ENCODE measurements at places on chromosomes 2 and 18. TPM values are rescaled to one million over a fixed set of nuclear protein-coding genes. Genes with fewer than 3 reads are reported as not detected.

TUBB8B gene
- not detected for total RNA-seq

GREB1L gene
- total RNA-seq = 1.8 TPM

MAP3K19 gene
- not detected for total RNA-seq

G6PC2 gene
- not detected for total RNA-seq

SLC40A1 gene
- 2.0 TPM for total RNA-seq

THSD7B gene
- not detected for total RNA-seq

GPR45 gene
- total RNA-seq = not detected

DNMT3A gene
- total RNA-seq = 9.7 TPM

RAB17 gene
- total RNA-seq = 0.36 TPM

SUCLG1 gene
- 96.8 TPM for total RNA-seq

VAMP8 gene
- 17.3 TPM for total RNA-seq

EFHD1 gene
- total RNA-seq = 3.6 TPM

ERMN gene
- not detected for total RNA-seq

AGXT gene
- total RNA-seq = not detected

All from A549 treated with GW870086 at 1 μM for 4 hours (cell line).